ENCODE measurements at places on chromosomes 2 and 18. TPM values are rescaled to one million over a fixed set of nuclear protein-coding genes. Genes with fewer than 3 reads are reported as not detected.

The IGFBP5 gene
- total RNA-seq = 23.4 TPM

DNA sequence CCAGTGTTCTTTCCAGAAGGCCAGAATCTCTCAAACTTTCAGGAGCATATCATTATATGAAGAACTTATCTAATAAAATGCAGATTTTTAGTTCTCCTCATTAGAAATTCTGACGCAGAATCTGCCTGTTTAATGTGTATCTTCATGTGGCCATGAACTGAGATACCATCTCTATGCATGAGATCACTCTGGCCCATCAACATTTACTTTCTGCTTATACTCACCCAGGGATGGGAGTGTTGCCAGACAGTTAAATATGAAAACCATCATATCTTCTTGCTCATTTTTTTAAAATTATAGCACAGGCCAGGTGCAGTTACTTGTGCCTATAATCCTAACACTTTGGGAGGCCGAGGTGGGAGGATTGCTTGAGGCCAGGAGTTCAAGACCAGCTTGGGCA lies 60.4 kb downstream of the MAPK4 start:
- DNase-seq = no peak

GRCh38 chr2:209663656-209664055 lies 108.0 kb upstream of the UNC80 start:
- DNase-seq = no peak

GRCh38 chr18:12422936-12423335 lies 15.2 kb downstream of the PRELID3A start:
- DNase-seq = no peak

DNA sequence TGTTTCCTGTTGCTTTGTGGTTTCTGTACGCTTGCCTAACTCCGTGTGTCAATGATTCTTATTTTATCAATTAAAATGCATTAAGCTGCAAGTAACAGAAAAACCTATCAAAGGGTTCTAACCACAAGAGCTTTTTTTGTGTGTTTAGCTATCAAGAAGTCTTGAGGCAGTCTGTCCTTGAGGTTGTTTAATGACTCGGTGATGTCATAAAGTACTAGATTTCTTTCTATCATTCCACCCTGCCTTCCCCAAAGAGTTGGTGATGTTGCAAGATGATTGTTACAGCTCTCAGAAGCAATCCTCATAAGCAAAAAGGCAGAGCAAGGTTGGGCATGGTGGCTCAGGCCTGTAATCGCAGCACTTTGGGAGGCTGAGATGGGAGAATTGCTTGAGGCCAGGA lies 51.9 kb upstream of the SPTBN1 start:
- no peak for DNase-seq

GRCh38 chr2:210324906-210325305 lies 9.9 kb upstream of the MYL1 start:
- no peak for DNase-seq

DNA sequence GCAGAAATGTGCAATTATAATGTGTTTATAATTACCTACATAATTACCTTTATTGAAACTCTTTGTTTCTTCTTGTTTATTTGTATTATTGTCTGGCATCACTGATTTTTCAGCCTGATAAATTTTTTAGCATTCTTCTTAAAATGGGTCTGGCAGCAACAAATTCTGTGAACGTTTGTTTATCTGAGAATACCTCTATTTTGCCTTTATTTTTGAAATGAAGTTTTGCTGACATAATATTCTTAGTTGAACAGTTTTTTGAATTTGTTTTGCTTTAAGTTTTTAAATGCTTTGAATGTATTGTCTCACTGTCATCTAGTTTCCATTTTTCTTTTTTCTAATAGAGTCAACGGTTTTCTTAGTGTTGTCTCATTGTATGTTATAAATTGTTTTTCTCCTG lies 1152.0 kb upstream of the CDH2 start:
- DNase-seq = no peak

The IL36RN gene
- total RNA-seq = not detected

GRCh38 chr2:80028584-80028983 lies 276.0 kb downstream of the LRRTM1 start:
- DNase-seq = no peak

- peak; percentile 88 for DNase-seq
Observed at GRCh38 chr2:238438856-238439849, 12.4 kb downstream of the ASB1 start.

- DNase-seq = no peak
Observed at GRCh38 chr2:70069049-70069448, 18.2 kb upstream of the PCBP1 start.

The MPPE1 gene
- 19.8 TPM for total RNA-seq

The WDR43 gene
- 57.3 TPM for total RNA-seq

GRCh38 chr18:58714259-58714658 lies 43.0 kb downstream of the MALT1 start:
- DNase-seq = no peak

Measured in glomerular endothelial cell (primary cell).